GM23338 (cell line): ENCODE measurements at places on chromosomes 7 and 10.
A peak's percentile ranks its signal among the peaks of the same experiment; 100 is the strongest.

DNA sequence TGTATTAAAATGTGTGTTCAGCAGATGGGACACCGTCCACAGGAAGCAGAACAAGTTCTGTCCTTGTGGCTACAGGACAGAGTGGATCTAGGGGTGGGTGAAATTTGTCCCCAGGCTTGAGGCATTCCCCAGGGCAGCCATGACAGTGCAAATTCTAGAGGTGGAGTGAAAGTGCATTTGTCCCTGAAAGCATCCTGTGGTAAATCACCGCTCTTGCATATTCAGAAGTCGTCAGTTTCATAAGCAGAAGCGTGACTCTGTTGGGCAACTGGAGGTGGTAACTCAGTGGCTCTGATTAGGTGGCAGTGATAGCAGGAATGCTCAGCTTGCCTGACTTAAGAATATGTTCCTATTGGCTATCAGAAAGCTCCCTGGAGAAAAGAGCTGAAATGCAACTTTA, 96.6 kb downstream of the SNX10 start:
- DNase-seq: no peak

- no peak for DNase-seq
Observed at GRCh38 chr10:29176845-29177832, 111.7 kb upstream of the LYZL1 start.

DNA sequence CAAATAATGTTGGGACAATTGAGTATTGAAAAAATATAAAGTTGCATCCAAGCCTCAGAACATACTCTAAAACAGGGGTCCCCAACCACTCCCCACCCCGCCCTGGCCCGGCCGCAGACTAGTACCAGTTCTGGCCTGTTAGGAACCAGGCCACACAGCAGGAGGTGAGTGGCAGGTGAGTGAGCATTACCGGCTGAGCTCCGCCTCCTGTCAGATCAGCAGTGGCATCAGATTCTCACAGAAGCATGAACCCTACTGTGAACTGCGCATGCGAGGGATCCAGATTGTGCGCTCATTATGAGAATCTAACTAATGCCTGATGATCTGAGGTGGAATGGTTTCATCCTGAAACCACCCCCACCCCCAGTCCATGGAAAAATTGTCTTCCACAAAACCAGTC, 19.4 kb downstream of the HIPK2 start:
- DNase-seq: no peak

DNA sequence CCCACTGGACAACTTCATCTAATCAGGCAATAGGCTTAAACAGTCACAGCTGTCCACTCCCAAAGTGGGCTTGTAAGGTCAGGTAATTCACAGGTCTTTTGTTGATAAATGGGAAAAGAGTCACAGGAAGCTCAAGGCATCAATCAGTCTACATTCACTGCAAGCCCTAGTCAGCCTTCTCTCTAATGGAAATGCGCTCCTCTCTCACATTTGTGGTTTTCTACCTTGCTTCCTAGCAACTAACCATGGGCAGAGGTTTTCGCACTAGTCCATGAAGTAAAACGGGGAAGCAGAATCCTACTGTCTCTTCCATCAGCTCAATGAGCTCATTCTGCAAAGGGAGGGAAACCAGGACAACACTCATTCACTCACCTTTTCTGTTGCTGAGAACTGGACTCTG, 53.5 kb upstream of the APBB1IP start:
- no peak for DNase-seq

- DNase-seq: no peak
Observed at GRCh38 chr10:8006274-8006999, 48.1 kb upstream of the GATA3 start.

DNA sequence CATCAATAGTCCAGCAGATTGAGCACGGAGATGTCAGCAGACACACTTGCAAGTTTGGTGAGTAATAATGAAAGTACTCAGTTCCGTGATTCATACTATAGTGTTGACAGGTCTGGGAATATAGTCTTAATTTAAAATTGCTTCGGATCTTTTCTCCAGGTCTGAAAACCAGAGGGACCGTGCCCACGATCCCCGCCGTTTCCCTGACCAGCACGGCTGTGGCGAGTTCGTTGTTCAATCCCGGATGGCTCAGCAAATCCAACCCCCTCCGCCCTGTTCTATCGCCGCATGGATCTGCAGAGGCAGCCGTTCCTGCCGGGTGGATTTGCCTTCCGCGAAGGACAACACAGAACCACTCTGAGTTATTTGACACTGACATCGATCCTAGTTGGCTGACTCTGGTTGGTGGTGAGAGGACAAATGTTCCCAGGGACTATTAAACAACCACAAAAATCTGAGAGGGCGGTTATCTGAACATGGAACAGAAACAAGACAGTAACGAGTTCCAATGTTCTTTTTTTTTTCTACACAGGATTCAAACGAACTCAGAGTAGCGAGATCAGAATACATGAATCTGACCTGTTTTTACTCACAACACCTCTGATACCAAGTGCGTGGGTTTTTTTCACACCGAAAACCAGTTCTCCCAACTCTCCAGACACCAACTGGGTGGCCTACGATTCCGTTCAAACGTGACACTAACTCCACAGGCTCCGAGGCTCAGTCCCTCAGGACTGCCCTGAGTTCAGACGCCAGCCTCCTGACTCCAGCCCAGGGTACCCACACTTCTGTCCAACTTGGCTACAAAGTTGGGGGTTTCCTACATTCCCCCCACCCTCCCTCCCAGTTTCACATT, 52.7 kb downstream of the RBM17 start:
- DNase-seq: no peak

DNA sequence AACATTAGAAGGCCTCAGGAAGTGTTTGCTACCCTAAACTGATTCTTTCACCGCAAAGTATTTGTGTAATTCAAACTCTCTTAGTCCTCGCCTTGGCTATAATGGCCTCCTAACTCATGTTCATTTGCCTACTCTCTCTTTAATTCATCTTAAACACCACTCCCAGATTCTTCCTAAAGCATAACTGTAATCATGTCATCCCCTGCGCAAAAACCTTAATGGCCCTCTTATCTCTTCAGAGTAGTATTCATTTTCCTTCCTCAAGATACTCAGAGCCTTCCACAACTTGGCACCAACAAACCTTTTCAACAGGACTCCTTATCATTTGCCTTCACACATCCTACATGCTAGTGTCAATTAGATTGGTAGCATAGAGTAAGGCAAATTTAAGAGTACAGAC, 42.9 kb downstream of the CSTF2T start:
- DNase-seq: no peak

DNA sequence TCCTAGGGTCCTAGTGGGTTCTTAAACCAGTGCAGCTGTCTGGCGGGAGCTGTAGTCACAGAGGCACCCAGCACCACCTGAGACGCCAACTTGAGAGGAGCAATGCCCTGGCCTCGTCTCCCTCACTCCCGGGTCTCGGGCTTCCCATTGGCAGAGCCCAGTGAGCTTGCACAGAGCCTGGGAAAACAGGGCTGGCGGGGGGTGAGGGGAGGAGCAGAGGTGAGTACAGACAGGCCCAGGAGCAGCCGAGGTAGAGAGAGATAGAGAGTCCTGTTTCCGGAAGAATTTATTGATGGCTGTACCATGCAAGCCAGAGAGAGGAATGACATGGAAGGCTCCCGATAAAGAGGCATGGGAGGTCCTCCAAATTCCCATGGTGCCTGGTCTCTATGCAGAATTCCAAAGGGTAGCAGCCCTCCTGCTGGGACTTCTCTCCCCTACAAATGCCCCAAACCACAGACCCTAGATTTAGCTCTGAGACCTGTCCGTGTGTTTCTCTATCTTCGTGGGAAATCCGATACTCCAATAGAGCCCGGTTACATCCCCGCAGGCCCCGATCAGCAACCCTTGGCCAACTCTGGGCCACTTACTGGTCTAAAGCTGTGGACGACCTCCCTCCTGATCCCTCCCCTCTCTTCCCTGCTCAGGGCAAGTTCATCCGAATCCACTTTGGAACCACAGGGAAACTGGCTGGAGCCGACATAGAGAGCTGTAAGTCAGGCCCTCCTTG, 20.3 kb upstream of the MYH16 start:
- peak; percentile 50 for DNase-seq

- no peak for DNase-seq
Observed at GRCh38 chr10:106226828-106227227, 937.7 kb downstream of the SORCS1 start.

GRCh38 chr7:39882148-39882784, 67.8 kb upstream of the CDK13 start:
- DNase-seq: no peak

- no peak for DNase-seq
Observed at GRCh38 chr7:7435978-7436377, 99.7 kb downstream of the COL28A1 start.

DNA sequence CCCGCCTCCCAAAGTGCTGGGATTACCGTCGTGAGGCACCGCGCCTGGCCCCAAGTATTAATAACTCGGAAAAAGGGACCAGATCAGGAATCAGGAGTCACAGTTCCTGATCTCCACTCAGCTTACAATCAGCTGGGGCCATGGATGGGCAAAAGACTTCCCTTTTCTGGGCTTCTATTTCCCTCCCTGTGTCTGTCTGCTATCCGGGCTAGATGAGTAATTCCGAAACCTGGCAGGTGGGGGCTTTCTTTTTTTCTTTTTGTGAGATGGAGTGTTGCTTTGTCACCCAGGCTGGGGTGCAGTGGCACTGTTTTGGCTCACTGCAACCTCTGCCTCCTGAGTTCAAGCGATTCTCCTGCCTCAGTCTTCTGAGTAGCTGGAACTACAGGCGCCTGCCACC, 11.6 kb downstream of the RPS24 start:
- peak; percentile 50 for DNase-seq

- DNase-seq: peak; percentile 77
Observed at GRCh38 chr7:99918959-99919813, at the start of gene TRIM4. TRIM4 (minus strand) TSS chr7:99919530; CDS start chr7:99919401, 129 bp downstream.
